ENCODE measurements at places on chromosomes 12 and 14.

DNA sequence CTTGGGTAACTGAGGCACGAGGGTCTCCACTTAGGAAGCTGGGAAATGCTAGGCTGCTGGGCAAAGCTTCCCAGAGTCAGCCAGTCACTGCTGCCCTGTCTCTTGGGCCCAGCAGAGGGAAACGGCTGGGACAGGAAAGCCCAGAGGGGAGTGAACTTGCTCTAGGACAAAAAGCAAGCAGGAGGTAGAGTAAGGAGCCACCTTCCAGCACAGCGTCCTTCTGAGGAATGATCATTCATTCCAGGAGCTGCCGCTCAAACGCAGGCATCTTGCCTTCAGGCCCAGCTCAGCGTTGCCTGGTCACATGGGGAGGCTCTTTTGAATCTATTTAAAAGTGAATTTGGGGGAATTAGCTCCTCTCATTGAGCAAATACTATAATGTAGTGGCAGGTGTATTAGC is 118.6 kb downstream of the CRACR2A start:
- no peak for DNase-seq

DNA sequence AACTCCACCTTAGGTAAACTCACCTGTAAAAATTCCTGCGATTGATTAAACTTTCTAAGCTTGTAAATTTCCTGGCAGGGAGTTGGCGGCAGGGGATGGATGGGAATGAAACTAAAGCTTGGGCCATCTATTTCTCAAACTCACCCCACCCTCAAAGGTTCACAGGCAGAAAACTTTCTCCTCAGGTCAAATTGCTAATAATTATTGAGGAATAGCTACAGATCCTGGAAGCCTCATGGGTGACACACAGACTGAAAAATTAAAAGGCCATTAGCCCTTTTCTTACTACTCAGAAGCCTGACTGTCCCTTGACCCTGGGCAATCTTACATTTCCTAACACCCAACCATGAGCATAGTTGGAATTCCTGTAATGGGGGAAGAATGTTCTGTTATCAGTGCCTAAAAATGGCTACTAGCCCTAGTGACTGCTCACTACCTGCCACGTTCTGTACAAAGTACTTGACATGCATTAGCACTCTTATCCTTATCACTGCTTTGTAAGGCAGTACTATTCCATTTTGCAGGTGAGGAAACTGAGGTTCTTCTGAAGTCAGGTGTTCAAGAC is 12.4 kb upstream of the SYNDIG1L start:
- no peak for DNase-seq

DNA sequence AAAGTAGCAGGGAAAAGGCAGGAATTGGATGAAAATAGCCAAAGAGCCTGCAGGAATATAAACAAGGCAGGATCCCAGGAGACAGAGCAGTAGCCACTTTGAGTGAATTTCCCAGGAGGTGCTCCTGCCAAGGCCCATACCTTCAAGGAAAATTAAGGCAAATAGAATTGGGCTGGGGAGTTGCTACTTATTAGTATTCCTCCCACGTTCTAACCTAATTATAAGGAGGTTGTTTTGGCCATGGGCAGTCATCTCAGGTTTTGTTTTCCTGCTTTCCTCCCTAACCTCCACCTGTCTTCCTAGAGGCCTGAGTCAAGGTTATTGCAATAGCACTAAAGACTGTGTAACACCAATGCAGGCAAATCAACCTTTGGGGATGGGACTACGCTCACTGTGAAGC is 73.1 kb downstream of the DAD1 start:
- DNase-seq: peak; percentile 88

GRCh38 chr14:20477211-20477876 is 8.1 kb downstream of the PNP start:
- no peak for DNase-seq

DNA sequence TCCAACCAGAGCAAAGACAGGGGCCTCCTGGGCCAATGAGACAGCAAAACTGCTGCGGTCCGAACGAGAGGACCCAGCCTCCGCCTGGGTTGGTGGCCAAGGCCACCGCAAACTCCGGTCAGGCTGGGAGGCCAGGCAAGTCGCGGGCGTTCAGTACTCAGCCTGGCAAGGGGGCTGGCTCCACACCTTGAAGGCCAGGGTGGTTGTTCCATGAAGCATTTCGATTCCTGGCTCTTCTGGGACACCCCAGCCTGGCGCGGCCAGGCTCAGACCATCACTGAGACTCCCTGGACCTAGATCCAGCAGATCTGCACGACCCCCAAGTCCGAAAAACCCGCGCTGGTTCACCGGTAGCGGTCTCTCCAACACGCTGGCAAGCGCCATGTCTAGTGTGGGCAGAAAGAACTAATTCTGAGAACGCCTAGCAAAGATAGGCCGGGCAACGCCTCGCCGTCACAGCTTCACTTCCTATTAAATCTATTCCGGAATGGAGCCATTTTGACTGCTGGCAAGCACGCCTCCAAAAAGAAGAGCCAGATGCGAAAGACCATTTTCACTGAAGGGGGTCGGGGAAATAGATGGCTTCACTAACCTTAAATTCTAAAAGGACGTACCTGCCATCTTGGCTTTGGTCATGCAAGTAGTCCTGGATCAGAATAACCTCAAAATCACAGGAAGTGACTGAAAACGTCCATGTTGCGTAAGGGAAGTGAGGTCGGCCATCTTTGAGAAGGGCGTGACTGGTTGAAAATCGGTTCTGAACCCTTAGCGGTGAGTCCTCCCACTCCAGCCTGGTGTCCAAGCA is at the start of gene PSMB5:
TSS of gene PSMB5 (minus strand) at position 403 of the 805 bp plus-strand sequence. CDS start at position 384, 19 bp downstream.
- DNase-seq: no peak

DNA sequence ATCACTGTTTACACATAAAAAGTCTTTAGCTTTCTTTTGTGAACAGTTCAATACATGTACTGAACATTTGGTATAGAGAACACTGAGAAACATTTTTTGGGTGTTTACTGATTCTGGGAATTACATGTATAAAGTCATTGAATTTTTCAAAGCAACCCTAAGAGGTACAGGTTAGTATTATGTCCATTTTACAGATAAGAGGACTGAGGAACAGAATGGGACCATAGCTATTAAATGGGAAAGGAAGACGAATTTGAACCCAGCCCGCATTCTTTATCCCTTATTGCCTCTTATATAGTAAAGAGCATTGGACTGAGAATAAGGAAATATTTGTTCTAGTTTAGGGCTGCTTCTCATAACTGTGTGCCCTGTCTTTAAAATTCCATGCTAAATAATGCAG is 889 bp upstream of the KANSL2 start:
- DNase-seq: no peak

- DNase-seq: no peak
Observed at GRCh38 chr14:69493038-69493437, 8.5 kb downstream of the PLEKHD1 start.

DNA sequence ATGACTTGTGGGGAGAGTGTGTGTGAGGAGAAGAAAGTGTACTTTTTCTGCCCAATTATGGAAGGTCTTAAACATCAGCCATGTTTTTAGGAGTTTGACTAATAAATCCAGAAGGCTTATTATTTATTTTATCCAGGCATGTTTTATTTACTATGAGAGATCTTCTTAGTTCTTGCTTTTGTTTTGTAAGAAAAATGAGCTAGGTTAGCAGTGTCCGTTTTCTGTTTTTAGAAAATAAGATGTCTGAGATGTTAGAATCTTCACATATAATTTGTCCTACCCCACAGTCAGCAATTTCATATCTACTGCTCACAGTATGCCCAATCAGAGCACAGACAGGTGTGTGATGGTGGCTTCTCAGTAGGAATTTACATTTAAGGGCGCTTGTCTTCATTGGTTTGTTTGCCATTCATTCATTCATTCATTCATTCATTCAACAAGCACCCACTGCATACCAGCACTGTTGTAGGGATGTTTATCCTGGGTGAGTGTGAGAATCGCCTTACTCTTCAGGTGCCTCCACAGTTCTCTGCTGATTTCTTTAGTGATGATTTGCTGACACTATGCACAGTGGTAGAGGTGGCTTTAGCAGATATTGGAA is 83.2 kb downstream of the CRADD start:
- DNase-seq: no peak

- no peak for DNase-seq
Observed at GRCh38 chr14:24613241-24613640, 3.8 kb upstream of the GZMH start.

- DNase-seq: no peak
Observed at GRCh38 chr12:3251067-3251466, 173.9 kb downstream of the TSPAN9 start.

DNA sequence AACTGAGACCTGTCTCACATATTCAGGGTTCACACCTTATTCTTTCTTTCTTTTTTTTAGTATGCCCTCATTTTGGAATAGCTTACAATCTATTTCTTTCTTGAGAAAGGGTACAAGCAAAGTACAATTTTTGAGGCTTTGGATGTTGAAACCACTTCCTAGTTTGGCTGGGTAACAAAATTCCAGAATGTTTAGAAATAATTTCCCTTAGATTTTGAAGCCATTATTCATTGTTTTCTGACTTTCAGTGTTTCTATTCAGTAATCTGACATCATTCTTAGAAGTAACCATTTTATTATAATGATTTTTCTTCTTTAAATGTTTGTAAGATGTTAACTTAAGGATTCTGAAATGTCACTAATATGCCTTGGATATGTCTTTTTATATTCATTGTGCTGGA is 28.2 kb downstream of the ST8SIA1 start:
- no peak for DNase-seq

DNA sequence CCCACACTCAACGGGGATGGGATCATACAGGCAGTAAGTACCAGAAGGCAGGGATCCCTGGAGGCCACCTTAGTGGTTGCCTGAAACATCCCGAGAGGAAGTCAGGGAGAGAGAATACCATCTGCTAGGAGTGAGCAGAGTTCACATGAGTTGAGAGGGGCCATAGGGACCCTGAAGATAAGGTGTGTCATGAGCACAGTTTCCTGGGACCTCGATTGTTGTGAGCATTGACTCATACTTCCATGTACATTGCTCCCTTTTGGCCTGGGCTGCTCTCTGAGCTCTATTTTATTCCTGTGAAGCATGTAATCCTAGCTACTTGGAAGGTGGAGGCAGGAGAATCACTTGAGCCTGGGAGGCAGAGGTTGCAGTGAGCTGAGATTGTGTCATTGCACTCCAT is 120.5 kb downstream of the TBC1D30 start:
- DNase-seq: no peak

DNA sequence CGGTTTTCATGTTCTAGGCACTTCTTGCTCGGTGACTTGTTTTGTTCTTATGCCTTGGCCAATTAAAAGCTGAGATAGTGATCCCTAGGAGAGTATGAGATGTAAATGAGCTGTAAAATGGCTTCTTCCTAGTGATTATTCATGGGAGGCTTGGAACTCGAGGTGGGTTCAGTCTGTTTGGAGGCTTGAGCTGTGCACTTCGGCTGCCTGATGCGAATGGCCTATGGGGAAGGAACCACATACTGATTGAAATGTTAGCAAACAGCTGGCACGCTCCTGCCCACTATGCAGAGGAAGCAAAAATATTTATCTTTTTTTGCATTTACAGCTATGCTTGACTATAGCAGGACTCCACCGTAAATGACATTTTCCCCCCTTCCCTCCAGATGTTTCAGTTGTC is 75.5 kb downstream of the PLXNC1 start:
- no peak for DNase-seq

- no peak for DNase-seq
Observed at GRCh38 chr12:12523229-12523628, 39.4 kb downstream of the DUSP16 start.

GRCh38 chr14:24165785-24166184 is 4.7 kb downstream of the IRF9 start:
- no peak for DNase-seq

DNA sequence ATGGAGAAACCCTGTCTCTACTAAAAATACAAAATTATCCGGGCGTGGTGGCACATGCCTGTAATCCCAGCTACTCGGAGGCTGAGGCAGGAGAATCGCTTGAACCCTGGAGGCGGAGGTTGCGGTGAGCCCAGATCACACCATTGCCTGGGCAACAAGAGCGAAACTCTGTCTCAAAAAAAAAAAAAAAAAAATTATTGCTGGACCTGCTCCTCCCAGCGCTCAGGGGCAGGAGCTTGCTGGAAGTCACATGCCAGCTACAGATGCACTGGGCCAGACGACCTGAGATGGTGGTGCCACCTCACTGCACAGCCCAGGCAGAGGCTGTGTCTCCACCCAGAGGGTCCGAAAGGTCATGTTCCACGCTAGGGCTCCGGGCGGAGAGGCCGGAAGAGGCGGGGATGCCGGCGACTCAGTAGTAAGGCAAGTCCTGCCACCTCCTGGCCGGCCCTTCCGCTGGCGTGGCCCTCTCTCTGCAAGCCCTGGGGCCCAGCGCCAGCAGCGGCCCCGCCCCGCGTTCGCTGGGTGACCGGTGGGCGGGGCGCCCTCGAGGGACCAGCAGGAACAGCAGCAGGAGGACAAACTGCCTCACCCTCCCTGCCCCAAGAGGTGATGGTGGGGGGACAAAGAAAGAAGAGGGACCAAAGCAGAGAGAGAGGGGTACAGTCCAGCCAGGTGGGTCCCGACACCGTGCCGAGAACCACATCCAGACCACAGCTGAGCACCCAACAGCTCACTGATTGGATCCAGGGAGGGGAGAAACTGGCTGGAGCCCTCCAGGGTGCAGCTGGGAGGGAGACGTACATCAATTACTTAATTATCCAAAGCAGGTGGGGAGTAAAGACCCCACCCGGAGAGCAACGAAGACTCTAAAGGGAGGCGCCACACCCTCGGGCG is 3.6 kb upstream of the RHOF start:
- DNase-seq: no peak

DNA sequence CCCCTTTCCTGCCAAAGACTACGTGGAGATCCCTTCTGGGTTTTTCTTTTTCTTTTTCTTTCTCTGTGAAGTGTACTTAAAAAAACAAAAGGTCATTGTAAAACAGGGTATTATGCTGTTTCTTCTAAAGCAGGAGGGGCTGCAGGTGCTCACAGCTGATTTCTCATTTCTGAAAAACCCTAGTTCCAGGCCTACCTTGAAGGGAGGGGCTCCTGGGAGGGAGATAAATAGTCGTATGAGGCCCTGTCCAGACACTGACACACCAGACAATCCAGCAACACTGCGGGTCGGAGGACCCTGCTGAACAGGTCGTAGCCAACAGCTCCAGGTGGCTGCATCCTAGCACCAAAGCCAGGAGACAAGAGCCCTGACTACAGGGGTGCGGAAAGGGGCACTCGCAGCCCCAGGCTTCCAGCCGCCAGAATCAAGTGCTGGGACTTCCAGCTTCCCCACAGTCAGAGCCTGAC is 41.1 kb downstream of the PSMA6 start:
- no peak for DNase-seq

GRCh38 chr14:70804556-70805162 is 4.7 kb downstream of the MAP3K9 start:
- DNase-seq: no peak
